ENCODE measurements at places on chromosomes 5 and 9.

DNA sequence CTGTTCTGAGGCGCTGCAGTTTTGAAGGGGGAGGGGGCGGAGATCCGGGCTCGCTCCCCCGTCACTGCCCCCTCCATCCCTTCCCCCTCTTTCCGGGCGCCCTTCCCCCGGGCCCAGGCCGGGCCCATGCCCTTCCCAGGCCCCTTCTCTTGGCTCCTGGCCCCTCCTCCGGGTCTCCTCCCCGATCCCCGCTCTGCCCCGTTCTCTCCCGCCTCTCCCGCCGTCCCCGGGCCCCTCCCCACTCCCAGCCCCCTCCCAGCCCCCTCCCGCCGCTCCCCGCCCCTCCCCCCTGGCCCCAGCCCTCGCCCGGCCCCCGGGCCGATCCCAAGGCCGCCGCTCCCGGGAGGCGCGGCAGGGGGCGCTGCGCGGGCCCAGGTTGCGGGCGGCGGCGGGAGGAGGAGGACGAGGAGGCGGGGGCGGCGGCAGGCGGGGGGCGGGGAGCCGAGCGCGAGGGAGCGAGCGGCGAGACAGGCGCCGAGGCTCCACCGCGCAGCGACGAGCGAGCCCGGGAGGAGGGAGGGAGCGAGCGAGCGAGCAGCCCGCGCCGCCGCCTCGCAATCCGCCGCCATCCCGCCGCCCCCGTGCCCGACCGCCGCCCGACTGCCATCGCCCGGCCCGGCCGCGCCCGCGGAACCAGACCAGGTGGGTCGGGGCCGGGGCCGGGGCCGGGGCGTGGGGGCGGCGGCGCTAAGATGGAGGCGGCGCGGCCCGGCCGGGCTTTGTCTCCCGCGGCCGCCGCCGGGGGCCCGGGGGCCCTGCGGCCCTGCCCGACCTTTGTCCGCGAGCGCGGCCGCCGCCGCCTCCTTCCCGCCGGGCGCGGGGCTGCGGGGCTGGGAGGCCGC is at the start of gene PRRC2B:
Gene PRRC2B, plus strand, starts transcription at position 465 of the 842 bp plus-strand sequence. CDS start 36,059 bp downstream, outside the sequence.
- peak; percentile 84 for DNase-seq

GRCh38 chr5:134528556-134528955 is 3.1 kb downstream of the JADE2 start:
- no peak for DNase-seq

GRCh38 chr9:112404508-112404932 is 24.6 kb downstream of the HSDL2 start:
- DNase-seq, result no peak

- DNase-seq, result no peak
These were observed 214.1 kb downstream of the HSPA4 start for GRCh38 chr5:133265720-133266526.

GRCh38 chr9:69605406-69605805 is 66.8 kb downstream of the APBA1 start:
- DNase-seq, result no peak

DNA sequence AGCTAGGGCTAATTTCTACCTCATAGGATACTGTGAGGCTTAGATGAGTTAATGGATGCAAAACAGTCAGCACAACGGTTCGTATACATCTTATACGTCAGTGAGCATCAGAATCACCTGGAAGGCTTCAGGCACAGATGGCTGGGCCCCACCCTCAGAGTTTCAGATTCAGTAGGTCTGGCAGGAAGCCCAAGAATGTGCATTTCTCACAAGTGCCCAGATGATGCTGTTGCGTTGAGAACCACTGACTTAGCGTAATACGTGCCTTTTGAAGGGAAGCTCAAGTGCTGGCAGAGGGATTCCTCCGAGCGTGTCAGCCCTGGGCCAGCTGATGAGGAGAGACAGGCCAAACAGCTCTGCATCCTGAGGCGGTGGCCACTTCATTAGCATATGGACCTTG is 117.1 kb upstream of the WWC1 start:
- no peak for DNase-seq

GRCh38 chr9:69667306-69667705 is 4.9 kb downstream of the APBA1 start:
- no peak for DNase-seq

GRCh38 chr5:33806738-33807442 is 84.9 kb downstream of the ADAMTS12 start:
- DNase-seq, result no peak

DNA sequence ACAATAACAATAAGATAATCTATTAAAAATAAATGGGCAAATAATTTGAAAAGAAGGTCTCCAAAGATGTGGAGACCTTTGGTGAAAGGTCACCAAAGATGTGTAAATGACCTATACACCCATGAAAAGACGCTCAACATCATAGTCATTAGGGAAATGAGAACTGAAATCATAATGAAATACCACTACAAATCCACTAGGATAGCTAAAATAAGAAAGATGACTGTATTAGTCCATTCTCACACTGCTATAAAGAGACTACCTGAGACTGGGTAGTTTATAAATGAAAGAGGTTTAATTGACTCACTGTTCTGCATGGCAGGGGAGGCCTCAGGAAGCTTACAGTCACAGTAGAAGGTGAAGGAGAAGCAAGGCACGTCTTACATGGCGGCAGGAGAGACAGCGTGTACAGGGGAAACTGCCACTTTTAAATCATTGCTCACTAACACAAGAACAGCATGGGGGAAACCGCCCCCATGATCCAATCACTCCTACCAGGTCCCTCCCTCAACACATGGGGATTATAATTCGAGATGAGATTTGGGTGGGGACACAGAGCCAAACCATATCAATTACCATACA is 339.6 kb downstream of the ENC1 start:
- DNase-seq, result no peak

GRCh38 chr5:178827636-178828035 is 32.1 kb upstream of the ZNF354B start:
- DNase-seq, result no peak

- DNase-seq, result no peak
These were observed 74.8 kb downstream of the ABCA1 start for GRCh38 chr9:104853159-104853558.

DNA sequence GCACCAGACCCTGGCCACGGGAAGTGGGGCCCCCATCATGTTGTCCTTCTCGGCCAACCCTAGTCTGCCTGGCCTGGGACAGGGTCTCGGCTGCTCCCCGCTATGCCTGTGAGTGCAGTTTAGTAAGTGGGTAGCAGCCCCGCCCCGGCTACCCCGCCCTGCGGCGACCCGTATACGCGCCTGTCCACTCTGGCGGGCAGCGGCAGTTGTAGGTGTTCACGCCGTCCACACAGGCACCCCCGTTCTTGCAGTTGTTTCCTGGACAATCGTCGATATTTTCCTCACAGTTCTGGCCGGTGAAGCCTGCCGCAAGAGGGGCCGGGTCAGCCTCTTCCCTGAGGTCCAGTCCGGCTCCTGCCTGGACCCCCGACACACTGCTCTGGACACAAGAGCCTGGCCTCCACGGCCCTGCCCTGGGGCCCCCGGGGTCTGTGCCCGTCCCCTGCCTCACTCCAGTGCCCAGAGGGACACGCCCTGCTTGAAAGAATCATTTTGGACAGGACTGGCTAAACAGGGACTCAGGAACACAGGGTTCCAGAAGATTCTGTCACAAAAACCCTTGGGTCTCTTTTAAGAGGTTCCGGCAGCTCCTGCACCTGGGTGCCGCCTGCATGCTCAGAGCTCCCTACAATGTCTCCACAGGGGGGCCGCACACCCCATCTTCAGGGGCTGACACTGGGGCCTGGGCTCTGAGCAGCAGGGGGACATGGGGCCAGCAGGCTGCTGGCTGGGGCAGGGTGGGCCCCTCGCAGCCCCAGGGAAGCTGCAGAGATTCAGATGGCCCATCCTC is 26.4 kb downstream of the NOTCH1 start:
- no peak for DNase-seq

DNA sequence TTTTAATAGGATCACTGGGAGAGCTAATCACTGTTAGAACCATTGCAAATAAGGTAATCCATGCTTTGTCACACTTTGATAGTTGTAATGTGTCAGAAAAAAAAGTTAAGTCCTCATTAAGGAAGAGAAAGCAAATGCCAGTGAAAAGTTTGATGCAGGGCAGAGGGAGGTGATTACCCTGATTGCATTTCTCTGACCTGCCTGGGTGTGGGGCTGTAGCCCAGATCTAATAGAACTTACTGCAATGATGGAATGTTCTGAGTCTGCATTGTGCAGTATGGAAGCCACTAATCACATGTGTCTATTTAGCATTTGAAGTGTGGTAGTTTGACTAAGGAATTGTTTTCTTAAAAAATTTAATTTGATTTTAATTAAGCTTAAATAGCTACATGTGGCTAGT is 202.7 kb downstream of the ATP10B start:
- DNase-seq, result no peak

GRCh38 chr5:10337986-10338385 is 15.5 kb upstream of the MARCHF6 start:
- DNase-seq, result no peak

DNA sequence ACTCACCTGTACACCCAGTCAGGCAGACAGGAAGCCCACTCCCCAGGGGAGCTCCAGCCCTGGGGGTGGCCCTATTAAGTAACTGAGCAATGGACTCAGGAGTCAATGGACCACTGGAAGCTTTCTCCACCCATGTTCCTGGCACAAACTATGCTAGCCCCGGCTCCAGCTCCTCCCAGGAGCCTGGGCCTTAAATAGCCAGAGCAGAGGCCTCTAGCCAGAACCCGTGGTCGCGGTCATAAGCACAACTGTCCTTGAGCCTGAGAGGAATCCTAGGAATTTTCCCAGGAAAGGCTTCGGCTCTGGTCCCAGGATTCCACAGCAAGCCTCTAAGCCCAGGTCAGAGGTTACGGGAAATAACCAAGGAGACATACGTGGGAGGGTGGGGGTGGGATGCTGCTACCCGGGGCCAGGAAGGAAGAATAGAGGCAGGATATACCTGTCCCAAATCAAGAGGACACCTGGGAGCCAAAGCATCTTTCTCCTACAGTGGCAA is 5.5 kb downstream of the SEPTIN8 start:
- no peak for DNase-seq

GRCh38 chr9:4423207-4423610 is 67.1 kb upstream of the SLC1A1 start:
- no peak for DNase-seq

GRCh38 chr9:101408374-101409078 is 9.9 kb downstream of the ZNF189 start:
- DNase-seq, result no peak

GRCh38 chr9:15248081-15248480 is 58.9 kb downstream of the TTC39B start:
- DNase-seq, result no peak

DNA sequence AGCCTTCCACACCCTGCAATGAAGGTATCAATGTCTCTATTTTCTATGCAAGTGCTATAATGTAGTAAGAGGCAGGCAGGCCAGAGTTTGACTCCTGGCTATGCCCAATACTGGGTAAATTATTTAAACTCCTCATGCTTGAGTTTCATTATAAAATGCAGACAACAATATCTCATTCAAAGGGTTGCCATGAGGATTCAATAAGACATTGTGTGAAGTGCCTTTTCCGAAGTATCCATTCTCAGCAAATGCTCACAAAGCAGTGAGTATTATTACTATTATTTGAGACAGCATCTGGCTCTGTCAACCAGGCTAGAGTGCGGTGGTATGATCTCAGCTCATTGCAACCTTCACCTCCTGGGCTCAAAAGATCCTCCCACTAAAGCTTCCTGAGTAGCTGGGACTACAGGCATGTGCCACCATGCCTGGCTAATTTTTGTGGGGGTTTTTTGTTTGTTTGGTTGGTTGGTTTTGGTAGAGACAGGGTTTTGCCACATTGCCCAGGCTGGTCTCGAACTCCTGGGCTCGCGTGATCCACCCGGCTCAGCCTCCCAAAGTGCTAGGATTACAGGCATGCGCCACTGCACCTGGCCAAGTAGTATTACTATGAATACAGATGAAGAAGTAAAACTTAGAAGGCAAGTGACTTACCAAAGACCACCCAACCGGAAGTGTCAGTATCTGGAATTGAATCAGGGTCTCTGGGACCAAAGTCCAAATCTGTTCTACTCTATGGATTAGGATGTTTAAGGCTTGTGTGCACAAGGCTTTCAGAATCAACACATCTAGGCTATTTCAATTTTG is 18.8 kb downstream of the ADAM19 start:
- no peak for DNase-seq

- no peak for DNase-seq
These were observed 89.1 kb upstream of the IER5L start for GRCh38 chr9:129267141-129267540.

DNA sequence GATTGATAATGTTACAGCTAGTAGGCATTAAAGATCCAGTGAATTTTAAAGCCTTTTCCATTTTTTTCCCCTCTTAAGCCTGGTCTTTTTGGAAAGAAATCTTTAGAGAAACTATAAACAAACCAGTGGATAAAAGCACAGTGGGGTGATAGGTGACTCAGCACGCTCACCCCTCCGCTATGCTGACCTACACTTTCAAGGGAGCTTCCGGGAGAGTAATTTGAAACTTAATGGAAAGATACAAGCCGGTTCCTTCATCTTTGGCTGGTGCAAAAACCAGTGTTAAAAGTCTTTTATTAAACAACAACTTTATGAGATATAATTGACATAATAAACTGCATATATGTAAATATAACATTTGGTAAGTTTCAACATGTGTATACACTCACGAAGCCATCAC is 27.0 kb upstream of the ALDOB start:
- DNase-seq, result no peak

DNA sequence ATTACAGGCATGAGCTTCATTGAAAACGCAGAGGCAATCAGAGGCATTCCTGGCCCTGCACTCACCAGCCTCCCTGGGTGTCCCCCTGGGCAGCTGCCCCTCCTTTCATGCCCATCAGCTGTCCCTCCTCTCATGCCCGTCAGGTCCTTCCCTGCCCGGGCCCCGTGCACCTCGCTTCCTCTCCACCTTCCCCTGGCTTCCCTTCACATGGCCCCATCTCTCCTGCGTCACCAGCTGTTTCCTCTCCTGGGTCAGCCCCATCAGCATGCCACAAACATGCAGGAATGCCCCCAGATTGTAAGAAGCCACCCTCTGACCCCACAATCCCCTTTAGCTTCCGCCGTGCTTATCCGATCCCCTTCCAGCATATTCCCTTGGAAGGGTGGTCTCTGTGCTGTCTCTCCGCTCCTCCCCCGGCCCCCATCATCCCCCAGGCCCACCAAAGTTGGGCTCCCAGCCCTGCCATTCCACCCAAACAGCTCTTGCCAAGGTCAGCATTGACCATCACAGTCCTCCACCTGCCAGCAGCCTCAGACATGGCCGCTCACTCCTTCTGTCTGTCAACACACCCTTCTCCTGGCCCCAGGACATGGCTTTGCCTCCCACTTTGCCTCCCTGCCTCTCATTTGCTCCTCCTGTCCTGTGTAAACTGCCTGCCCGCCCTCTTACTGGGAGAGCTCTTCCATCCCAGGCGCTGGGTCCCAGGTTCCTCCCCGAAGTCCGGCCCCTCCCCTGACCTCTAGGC is 98.6 kb upstream of the IER5L start:
- DNase-seq, result no peak

DNA sequence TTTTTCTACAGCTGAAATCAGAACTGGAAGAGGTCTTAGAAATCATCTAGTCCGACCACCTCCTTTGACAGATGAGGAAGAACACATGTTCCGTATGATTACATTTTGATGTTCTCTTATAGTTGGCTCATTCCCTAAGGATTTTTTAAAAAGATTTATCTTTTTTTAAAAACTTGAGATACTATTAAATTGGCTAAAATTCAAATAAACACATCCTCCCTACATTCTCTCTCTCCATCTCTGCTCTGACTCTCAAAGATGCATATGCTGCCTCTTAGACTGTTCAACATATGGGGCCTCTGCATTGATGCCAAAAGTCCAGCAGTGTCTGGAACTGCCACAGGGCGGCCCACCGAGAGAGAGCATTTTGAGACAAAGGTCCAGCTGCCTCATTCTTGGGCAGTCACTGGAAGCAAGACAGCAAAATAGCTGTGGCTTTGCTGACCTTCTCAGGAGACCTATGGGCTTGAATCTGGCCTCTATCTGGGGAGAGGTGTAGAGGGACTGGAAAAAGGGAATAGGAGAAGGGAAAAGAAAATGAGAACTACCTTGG is 12.8 kb upstream of the TSSK1B start:
- DNase-seq, result no peak
